ENCODE measurements at places on chromosomes 12 and 14.

DNA sequence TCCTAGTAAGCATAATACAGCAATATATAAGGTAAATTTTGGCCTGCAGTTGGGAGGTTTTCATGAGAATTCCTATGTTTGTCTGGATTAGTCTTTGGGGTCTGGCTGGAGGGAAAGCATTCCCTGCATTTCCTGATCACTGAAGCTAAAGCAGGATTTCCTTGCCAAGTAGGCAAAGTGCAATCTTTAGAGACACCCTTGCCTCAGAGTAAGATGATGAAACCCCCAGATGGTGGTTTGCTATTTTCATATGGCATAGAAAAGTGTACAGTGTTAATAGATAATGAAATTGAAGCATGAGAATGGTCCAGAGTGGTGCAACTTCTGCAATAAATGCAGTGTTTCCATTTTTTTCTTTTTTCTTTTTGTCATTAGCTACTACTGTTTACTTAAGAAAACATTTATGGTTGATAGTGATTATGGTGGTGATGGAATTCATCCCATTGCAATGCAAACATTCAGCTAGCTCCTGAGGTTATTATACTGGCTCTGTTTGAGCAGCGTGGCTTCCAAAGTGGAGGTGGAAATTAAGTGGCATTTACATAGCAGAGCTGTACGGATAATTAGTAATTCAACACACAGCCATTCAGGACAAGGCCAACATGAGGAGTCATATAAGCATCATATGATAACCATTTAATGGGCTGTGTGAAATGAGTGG lies 276.3 kb downstream of the DUSP6 start:
- no peak for DNase-seq

- DNase-seq: no peak
Measured at GRCh38 chr14:100306998-100307765, 938 bp upstream of the SLC25A29 start.

GRCh38 chr12:2064071-2064507 lies 11.3 kb downstream of the CACNA1C start:
- no peak for DNase-seq

- no peak for DNase-seq
Measured at GRCh38 chr14:62645649-62646048, 399.6 kb downstream of the KCNH5 start.

DNA sequence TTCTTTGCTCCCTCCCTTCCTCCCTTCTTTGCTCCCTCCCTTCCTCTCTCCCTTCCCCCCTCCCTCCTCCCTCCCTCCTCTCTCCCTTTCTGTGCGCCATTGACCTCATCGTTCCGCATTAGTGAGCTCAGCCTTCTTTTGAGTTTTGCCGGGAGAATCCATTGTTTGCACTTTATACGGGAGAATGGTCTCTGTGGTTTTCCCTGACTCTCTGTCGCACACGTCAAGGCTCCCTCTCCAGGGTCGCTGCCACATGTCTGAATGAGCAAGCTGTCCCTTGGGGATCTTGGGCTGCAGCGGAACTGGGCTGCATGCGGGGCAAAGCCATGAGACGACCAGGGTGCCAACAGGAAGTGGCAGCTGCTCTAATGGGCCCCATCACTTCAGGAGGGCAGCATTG lies 118.5 kb downstream of the GLT1D1 start:
- DNase-seq: no peak

GRCh38 chr12:64400041-64400440 lies 4.2 kb upstream of the XPOT start:
- no peak for DNase-seq

GRCh38 chr12:107642240-107642639 lies 43.4 kb upstream of the PWP1 start:
- no peak for DNase-seq

GRCh38 chr12:43898474-43898873 lies 62.6 kb downstream of the TMEM117 start:
- DNase-seq: no peak

DNA sequence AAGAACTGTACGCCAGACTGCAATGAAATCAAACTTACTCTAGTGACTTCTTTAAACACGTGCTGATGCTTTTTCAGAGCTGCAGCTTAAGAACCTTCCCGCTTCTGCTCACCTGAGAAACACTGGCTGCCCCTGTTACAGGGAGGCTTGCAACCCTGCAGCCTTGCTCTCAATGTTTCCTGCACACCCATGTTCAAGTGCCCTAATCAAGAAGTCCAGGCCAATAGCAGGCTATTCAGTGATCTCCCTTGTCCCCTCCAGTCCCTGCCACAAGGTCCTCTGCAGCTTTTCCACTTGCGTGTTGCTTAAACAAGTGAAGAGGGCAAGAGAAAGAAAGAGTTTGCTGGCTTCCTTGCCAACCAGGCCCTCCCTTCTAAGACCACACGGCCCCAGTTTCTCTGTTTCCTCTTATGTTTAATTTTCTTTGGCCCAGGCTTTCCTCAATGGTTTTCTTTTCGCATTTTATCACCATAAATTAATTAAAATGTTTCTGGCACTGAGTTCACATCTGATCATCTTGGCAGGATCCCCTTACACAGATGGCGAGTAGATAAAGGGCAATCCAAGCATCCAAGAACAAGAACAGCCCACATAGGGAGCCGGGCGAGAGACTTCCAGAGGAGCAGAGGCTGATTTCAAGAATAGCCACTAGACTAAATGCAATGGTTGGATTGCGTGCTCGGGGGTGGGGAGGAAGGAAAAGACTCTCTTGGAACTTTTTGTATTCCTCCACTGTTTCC lies 82.3 kb upstream of the CDKN3 start:
- no peak for DNase-seq

- DNase-seq: no peak
Measured at GRCh38 chr14:104253901-104254353, 115.5 kb downstream of the KIF26A start.

GRCh38 chr14:22536853-22537338 lies 52.1 kb downstream of the DAD1 start:
- DNase-seq: peak; percentile 22

DNA sequence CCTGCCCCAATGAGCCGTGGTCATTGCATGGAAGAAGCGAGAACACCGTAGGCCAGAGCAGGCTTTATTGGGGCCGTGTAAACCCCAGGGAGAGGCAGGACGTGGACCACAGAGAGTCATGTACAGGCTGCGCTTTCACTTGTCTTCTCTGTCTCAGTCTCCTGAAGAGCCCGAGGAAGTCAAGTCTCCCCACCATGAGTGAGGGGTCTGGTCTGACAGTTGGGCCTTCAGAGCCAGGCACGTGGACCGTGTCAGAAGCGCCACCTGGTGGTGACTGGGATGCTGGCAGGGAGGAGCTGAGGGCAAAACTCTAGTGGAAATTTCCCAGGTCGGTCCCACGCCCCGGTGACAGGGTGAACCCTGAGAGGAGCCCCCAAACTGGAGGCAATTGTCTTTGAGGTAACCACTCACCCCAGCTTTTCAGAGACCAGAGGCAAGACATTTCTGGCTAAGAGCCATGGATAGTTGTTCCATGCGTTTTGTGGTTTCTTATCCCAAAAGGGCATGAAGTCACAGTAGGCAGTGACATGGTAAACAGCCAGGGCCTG lies 17.4 kb downstream of the RPS6KL1 start:
- DNase-seq: peak; percentile 60

- DNase-seq: no peak
Measured at GRCh38 chr14:67018720-67019119, 170.5 kb upstream of the GARIN2 start.

GRCh38 chr14:75363570-75364227 lies 64.1 kb upstream of the JDP2 start:
- no peak for DNase-seq

GRCh38 chr12:130431176-130431575 lies 93.5 kb downstream of the PIWIL1 start:
- DNase-seq: no peak

DNA sequence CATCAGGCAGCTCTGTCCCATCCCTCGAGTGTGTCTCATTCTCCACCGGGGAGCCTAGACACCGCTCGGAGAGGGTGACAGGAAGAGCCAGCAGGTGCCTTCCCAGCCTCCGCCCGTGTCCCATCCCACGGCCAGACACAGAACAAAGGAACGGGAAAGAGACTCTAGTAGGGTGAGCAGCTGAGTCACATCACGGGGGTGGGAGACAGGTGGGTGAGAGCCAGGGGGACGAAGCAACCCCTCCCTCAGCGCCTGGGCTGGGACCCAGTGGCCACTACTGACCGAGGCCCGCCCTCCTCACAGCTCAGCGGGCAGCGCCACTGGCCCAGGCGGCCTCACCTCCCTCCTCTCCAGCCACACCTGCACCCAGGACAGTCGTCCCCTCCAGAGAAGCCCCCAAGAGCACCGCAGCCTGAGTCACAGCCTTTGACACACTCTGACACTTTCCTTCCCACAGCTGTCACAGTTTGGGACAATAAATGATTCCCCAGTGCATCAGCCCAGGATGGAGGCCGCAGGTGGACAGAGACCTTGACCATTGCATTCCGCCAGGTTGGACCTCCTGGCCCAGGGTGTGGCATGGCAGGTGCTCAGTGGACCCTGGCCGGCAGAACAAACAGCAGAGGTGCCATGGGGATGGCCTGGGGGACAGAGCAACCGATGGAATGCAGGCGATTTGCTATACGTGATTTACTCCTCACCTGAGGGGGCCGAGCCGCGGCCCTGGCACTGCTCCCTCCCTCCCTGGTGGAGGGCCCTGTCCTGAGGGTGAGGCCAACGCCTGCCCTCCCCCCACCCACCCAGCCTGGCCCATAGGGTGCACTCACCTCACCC lies 45.4 kb upstream of the GALNT9 start:
- DNase-seq: no peak

GRCh38 chr12:82873951-82874350 lies 187.2 kb downstream of the TMTC2 start:
- DNase-seq: no peak
